Motor neuron (in vitro differentiated cells): ENCODE measurements at places on chromosomes 6 and 20. TPM values are rescaled to one million over a fixed set of nuclear protein-coding genes. Genes with fewer than 3 reads are reported as not detected.

DNA sequence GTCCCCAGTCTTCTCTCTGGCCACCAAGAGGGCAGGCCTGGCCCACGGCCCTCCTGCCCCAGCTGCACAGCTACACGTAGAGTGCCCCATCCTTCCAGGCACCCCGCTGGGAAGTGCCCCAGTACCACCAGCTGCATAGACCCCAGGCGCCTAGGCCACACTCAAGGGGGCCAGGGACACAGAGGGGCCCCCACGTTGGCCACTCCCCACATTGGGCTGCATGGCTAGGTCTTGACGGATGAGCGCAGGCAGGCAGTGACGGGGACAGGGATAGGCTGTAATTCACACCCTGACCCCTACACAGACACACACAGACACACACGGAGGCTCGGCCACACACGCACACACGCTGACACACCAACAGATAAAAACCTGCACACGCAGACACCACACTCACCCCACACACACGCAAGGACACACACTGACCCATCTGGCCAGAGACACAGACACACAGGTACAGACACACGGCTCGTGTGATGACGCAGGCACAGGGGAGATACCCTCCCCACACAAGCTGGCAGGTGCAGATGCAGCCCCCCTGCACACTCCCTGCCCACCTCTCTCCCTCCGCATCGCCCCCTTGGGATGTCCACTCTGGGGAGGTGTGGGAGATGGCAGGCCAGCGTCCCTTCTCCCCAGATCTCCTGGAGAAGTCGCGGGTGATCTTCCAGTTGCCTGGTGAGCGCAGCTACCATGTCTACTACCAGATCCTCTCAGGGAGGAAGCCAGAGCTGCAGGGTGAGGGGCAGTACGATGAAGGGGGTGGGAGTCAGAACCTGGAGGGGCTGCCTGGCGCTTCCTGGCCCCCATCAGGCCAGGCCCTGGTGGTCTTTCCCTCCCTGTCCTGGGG, 30.0 kb downstream of the MYH7B start:
- peak; percentile 18 for ATAC-seq

DNA sequence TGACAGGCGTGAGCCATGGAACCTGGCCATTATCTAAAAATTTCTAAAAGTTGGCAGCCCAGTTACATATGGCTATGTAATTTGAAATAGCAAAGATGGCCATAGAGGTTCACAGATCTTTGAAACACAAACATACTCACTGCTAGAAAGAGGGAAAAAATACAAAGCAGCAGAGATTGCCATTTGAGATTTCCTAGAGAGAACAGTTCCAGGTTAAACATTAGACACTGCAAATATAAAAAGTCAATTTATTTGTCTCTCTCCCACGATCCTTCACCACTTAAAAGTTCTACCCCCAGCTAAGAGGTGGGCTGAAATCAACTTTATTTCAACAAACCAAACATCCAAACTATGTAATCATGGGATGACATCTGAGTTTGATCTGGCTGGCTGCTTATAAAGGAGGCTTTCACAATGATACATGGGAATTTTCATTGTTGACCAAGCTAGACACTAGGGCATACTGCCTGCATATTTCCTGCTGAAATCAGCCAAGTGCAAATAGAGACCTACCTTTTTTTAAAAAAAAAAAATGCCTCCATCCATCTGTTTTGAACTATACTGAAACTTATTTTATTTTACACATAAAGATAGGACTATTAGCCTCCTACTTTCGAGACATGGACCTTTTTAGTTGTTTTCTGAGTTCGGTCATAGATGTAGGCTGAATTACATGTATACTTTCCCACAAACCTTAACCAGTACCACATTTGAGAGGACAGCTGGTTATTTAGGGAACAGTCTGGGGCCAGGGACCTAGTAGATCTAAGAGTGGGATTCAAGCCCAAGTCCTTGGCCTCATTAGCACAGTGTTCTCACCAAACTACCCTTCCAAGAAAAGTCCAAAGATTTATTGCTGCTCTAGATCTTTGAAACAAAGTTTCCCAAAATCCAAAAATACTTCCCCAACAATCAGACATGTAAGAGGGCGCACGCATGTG, 16.6 kb downstream of the DCDC2 start:
- peak; percentile 63 for ATAC-seq

DNA sequence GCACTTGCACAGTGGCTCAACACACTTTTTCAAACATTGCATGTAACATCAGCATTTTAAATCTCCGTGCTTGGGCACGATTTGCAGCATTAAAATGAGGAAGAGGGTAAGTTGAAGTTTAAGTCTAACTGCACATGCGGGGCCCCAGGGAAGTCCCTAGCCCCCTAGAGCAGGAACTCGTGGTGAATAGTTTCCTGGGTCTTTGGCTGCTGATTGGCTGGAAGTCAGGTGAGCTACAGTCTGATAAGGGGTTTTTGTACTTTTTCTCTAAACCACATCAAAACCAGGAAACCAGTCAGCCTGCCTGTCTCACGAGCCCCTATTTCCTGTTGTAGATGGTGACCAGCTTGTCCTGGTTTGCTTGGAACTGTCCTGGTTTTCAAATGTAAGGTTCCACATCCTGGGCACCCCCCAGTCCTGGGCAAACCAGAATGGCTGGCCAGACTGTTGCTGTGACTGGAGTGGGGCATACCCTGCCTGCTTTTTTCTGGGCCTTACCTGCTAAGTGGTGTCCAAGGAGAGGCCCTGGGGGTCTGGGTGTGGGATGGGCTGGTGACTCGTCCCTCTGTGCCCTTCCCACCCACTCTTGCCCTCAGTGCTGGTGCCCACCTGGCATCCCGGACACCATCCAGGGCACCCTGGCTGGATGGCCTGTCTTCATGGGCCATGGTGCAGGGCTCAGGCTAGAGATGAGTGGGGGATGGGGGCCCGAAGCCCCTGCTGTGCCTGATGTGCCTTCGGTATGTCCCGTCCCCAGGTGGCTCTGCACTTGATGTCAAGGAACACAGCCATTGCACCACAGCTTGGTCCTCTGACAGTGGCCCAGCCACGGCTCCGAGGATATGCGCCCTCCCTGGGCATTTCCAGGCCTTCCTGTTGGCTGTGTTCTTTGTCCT, 31.8 kb downstream of the SUN5 start:
- ATAC-seq, result no peak

GRCh38 chr6:106973018-106973835, 1.3 kb downstream of the CD24 start:
- ATAC-seq, result no peak

DNA sequence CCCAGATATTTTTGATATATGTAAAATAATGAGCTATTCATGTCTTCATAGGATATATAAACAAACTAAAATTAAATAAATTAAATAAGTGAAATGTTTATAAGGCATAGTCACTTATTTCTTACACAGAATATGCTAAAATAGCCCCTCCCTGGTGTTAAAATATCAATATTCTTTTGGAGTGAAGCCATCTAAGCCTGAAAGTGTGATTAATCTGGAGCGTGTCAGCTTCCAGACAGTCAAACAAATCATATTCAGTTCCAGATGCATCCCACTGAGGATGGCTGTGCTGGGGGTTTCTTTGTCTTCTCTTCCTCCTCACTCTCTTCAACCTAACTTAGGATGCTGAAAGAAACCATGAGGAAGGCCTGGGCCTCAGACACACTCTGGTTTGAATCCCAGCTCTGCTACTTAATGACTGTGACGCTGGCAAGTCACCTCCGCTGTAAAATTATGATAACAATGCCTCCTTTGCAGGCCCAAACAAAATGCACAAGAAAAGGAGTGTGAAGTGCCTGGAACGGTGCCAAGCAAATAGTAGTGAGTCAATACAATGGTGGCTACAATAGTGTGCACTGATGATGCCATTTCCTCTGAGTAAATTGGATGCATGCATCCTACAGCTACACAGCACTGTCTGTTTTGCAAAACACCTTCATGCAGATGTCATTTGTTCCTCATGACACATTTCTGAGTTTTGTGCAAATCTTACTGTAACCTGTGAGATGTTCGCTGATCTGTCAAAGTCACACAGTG, 161.4 kb downstream of the FOXC1 start:
- ATAC-seq, result peak; percentile 77

DNA sequence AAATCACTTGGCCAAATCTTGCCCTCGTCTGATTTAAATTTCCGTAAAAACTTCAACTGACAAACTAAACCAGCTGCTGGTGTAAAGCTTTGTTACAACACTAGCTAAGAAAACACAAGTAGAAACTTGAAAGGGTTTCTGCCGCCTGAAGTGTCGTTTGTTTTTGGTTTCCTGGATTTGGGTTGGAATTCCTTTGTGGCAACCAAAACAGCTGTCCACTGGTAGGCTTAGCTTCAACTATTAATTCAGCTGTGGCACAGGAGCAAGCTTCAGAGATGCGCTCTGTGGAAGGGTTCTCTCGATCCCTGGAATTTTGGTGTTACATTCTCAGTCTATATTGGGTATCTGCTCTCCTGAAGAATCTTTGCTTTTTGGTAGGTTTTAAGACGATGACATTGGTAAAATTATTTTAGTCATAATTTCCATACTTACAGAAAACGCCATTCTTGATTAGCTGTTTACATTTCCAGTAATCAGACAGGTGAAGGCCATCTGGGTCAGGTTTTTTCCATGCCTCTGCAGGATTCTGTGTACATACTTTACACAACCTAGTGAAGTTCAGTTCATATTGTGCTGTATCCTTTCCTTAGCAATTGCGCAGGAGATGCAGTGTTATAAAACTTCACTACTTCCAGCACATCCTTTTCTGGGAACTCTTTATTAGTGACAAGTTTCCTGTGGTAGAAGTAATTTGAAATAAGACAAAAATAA, 29.9 kb upstream of the SAMD3 start:
- ATAC-seq, result no peak

- no peak for ATAC-seq
These were observed 33.2 kb downstream of the VEGFA start for GRCh38 chr6:43803055-43803782.

GRCh38 chr6:82704045-82704444, 340.4 kb downstream of the TPBG start:
- no peak for ATAC-seq

- ATAC-seq, result no peak
These were observed 11.3 kb upstream of the ZNF335 start for GRCh38 chr20:45983279-45983743.

- ATAC-seq, result no peak
These were observed 203.4 kb downstream of the MYLK4 start for GRCh38 chr6:2547355-2547754.

- no peak for ATAC-seq
These were observed 1.6 kb downstream of the TPMT start for GRCh38 chr6:18153311-18153703.

DNA sequence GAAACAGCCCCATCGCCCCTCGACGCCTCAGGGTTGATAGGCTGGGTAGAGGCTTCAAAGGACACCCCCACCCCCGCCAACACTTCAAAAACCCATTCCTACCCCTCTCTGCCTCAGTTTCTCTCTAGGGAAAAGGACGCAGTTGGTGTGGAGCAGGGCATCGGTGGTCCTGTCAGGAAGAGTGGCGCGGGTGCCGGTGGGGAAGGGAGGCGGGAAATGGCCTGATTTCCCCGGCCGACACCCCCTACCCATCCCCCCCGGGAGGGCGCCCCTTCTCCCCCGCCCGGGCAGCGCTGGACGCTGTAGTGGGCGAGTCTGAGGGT, 367 bp downstream of the NRSN2 start:
- ATAC-seq, result no peak

DNA sequence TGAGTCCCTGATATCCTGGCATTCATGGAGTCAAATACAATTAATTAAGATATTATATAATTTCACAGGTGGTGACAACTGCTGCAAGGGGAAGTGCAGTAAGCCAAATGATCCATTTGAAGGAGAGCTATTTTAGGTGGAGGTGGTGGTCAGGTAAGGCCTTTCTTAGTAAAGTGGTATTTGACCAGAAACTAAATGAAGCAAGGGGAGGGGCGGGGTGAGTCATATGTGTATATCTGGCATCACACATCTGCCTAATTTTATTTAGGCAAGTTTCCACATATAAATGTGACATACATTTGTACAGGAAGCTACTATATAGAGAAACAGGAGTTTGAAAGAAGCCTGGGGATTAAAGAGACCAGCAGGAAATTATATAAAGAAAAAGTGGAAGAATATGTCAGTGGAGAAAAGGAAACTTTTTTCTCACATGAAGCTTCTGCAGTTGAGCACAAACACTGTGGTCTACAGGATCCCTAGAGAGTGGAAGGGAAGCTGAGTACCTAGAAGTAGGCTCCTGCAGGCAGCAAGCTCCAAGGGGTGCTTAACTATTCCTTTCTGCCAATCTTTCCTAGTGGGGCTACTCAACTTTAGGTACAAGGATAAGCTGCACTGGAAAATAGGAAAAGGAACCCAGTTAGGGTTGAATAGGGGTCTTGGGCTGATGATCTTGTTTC, 99.6 kb downstream of the OGFRL1 start:
- ATAC-seq, result no peak

- no peak for ATAC-seq
These were observed 790.1 kb downstream of the TENT5A start for GRCh38 chr6:80962382-80962781.

DNA sequence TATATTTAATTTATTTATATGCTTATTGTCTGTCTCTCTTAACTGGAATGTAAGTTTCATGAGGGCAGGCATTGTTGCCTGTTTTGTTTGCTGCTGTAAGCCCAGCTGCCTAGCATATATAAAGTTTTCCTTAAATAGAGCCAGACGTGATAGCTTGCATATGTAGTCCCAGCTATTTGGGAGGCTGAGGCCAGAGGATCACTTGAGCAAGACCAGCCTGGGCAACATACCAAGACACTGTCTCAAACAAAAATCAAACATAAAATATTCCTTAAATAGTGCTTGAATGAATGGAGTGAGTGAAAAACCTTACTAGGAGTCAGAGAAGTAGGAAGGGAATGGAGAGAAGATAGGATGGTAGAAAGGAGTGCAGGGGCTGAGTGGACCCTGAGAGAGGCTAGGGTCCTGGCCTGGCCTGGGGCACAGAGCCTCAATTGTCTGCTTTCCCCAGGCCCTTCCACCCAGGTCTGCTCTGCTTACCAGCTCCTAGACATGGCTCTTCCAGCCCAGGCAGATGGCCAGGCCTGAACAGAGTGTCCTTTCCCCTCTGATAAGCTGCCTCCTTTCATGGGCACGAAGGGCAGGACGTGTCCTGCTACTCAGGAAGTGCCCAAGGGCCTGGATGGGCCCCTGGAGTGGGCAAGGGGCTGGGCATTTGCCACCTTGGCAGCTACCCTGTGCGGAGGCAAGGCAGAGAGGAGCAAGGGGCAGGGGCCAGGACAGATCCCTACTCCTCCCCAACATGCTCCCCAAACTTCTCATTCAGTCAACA, 17.7 kb upstream of the BAK1 start:
- ATAC-seq, result no peak

The C6orf163 gene
- total RNA-seq, result 2.4 and 2.7 TPM in 2 replicates

The CPXM1 gene
- total RNA-seq, result 0.84 and 1.5 TPM in 2 replicates

The BPIFA1 gene
- not detected in 2 replicates for total RNA-seq

The PTK7 gene
- 111 and 176 TPM in 2 replicates for total RNA-seq

The SLC22A7 gene
- 0.23 and 0.36 TPM in 2 replicates for total RNA-seq

The LY6G6D gene
- total RNA-seq, result not detected in 2 replicates

The ETV7 gene
- 2.4 and 7.8 TPM in 2 replicates for total RNA-seq

The OR2B6 gene
- not detected in 2 replicates for total RNA-seq

The WFDC11 gene
- not detected in 2 replicates for total RNA-seq

The BPIFB4 gene
- not detected in 2 replicates for total RNA-seq

The PAX1 gene
- 0.06 TPM in 1 of 2 replicates, not detected in the other for total RNA-seq

The ATP6V1G2 gene
- total RNA-seq, result 36.5 and 45.8 TPM in 2 replicates

The GCM1 gene
- not detected in 2 replicates for total RNA-seq

The FILIP1 gene
- 0.27 and 0.62 TPM in 2 replicates for total RNA-seq

The TNFAIP3 gene
- 3.4 and 4.4 TPM in 2 replicates for total RNA-seq
